ENCODE measurements at places on chromosomes 5 and 9. TPM values are rescaled to one million over a fixed set of nuclear protein-coding genes. Genes with fewer than 3 reads are reported as not detected.

- H3K27ac ChIP-seq: no peak overlapping the region
- H3K4me3 ChIP-seq: no peak overlapping the region
- peaks cover 4% of the 10 kb centered on the region for H3K4me1 ChIP-seq
- no peaks in the 10 kb centered on the region for H3K36me3 ChIP-seq
Observed at GRCh38 chr9:125743682-125744428, 3.3 kb upstream of the PBX3 start.

- no peak overlapping the region for H3K4me3 ChIP-seq
- DNase-seq: no peak
- H3K36me3 ChIP-seq: no peaks in the 10 kb centered on the region
- no peaks in the 10 kb centered on the region for H3K4me1 ChIP-seq
Observed at GRCh38 chr9:31071606-31072286, 1312.7 kb upstream of the ACO1 start.

DNA sequence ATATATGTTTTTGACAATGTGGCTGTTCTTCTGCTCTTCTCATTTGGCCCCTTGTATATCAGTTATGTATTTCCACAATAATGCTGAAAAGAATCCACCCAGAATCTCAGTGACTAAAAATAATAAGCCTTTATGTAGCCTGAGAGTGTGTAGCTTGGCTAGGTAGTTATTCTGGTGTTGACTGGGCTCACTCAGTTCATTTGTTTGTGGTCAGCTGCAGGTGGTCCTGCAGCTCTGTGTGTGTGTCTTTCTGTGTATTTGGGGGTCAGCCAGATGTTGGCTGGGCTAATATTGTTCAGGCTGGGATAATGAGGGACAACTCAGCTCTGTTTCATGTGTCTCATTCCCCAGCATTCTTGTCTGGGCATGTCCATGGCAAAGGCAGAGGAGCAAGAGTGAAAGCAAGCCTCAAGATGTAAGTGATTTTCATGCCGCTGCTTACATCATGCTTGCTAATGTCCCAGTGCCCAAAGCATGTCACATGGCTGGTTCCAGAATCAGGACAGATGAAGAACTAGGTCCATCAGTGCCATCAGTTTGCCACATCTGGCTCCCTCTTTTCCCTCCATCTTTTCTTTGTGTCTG lies 162.8 kb downstream of the KCTD16 start:
- no peak overlapping the region for H3K4me3 ChIP-seq
- H3K27me3 ChIP-seq: no peaks in the 10 kb centered on the region
- no peak for DNase-seq
- no peak overlapping the region for H3K27ac ChIP-seq

DNA sequence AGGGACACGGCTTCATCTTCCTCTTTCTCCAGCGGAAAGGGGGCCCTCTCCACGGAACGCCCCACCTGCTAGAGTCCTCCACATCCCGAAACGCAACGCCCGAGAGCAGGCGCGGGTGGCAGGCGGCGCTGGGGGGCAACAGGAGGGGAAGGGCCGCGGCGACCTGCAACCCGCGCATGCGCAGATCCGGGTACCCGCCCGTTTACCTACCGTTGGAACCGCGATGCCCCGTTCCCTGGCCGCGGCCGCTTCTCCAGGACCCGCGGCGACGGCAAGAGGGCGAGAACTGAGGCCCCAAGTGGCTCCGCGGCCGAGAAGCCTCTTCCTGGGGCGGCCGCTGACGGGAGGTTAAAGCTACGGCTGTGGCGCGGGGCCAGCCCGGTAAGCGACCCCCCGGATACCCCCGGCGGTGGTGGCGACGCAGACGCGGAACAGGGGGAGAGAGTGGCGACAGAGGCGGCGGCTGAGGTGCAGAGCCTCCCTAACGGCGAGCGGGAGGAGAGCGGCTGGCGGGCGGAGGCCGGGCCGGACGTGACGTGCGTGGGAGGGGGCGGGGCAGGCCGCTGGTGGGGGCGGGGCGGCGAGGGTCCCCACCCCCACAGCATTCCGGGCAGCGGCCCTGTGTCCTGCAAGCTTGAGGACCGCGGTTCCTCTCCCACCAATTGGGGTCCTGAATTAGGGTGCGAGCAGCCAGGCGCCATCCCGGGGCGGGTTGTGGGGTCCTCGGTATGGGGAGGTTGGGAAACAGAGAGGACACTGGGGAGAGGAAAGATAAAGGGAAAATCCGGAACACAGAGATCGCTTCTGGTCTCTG lies at the start of gene FAM13B:
Gene FAM13B (minus strand): TSS at position 508 of the 814 bp plus-strand sequence. CDS start 13,968 bp downstream, outside the sequence.
- no peaks in the 10 kb centered on the region for H3K36me3 ChIP-seq
- H3K27ac ChIP-seq: peak within 1 kb of the TSS; percentile 87
- peak; percentile 85 for DNase-seq
- peak within 1 kb of the TSS; percentile 97 for H3K4me3 ChIP-seq
- peaks cover 2% of the 10 kb centered on the region for H3K4me1 ChIP-seq

DNA sequence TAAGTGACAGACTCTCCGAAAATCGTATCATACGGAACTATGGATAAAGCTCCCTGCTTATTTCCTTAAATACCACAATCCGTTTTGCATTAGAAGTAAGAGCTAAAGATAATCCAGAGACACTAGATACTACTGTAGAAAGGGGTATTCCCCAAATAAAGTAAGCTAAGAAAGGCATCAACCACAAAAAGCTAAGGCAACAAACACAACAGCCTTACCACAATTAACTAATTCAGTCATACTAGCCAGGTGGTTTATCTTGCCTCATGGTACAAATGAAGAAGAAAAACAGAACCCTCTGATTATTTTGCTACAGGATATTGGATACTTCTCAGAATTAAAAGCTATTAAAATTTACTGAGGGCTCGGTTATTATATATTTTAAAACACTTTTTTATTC lies 14.1 kb downstream of the ERP44 start:
- H3K27ac ChIP-seq: peak overlapping the region; percentile 81
- no peaks in the 10 kb centered on the region for H3K27me3 ChIP-seq
- DNase-seq: no peak
- H3K4me1 ChIP-seq: peaks cover 55% of the 10 kb centered on the region
- no peak overlapping the region for H3K4me3 ChIP-seq

DNA sequence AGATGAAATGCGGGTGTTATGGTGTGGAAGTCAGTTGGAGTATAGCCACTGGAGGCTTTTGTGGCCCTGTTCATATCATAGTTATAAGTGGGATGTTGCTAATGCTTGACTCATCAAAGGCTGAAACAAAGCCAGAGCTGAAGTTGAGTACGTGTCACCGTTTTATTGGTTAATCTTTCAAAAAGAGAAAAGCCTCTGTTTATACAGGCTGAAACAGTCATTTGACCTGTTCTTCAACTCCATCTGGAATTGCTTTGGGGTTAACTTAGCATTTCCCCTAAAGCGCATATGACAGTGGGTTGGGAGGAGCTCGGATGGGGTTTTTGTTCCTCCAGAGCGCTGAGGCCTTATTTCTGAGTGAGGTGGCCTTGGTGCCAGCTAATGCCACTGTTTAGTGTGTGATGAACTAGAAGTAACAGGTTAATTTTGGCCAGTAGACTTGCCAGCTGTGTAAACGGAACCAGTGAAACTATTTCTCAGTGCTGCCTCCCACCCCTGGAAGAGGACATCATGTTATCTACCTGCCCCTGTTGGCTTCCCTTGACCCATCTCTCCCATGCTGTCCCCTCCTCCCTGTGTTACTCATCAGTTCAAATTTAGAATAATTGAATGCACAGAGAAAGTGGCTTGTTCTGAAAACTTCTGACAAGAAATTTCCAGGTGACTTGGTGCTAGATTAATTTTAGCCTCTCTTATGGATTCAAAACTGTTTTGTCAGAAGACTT lies 34.2 kb downstream of the MTAP start:
- peaks cover 24% of the 10 kb centered on the region for H3K36me3 ChIP-seq
- H3K4me1 ChIP-seq: no peaks in the 10 kb centered on the region
- no peak overlapping the region for H3K4me3 ChIP-seq
- H3K27me3 ChIP-seq: peaks cover 4% of the 10 kb centered on the region
- DNase-seq: no peak
- H3K27ac ChIP-seq: no peak overlapping the region

DNA sequence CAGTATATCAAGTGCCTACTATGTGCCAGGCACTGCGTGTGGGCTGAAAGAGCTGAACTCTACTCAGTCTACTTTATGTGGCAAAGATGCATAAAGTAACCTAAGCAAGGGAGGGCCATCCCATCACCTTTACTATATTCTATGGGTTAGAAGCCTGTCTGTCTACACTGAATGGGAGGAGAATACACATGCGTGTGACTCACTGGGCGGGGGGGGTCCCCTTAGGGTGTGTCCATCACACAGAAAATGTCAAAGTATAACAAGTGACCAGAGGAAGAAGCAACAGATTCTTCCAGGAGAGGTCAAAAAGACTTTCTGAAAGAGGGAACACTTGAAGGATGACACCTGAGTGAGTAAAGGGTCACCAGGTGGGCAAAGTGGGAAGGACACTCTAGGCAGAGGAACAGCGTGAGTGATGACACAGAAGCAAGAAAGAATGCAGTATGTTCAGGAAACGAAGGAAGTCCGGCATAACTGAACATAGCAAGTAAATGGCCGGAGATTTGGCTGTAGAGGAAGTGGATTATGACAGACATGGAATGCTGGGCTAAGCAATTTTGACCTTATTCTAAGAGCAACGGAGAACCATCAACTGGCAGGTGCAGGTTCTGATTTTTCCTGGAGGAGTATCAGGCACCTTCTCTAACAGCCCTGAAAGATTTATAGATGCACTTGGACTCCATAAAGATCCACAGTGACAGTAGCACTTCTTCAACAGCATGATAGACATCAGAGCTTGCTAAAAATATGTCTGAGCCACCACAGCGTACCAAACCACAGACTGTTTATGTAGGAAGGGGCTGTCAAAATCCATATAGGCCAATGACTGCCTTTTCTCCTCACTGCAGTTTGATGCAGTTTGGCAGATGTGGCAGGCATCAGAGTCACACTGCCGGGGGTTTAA lies 8.0 kb upstream of the WHRN start:
- H3K27ac ChIP-seq: no peak overlapping the region
- no peak for DNase-seq
- no peaks in the 10 kb centered on the region for H3K36me3 ChIP-seq
- no peaks in the 10 kb centered on the region for H3K27me3 ChIP-seq
- H3K4me1 ChIP-seq: no peaks in the 10 kb centered on the region
- H3K4me3 ChIP-seq: no peak overlapping the region

DNA sequence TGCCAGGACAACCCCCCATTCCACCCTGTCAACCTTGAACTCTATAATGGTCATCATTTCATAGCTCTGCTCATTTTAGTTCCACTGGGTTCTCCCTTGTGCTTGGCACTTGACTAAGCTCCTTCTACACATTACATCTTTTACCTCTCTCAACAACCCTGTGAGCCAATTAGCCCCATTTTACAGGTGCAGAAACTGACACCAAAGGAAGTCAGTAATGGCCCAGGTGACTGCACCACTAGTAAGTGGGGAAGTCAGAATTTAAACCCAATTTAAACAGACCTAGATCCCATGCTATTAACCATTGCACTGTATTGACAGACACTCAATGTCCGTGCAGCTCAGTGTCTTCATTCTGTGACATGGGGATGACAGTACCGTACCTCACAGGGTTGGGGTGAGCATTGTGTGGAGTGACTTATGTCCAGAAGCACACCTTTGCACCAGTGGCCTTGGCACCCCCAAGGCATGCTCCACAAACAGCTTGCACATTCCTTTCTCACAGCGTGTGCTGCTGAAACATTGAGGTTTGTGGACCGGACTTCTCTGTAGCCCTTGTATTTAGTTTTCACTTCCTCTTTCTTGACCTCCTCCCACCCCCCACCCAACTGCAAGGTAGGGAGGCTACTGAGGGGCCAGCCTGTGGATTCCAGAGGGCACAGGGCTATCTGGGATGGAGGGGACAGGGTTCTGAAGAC lies 23.1 kb downstream of the IRF1 start:
- H3K4me1 ChIP-seq: peaks cover 18% of the 10 kb centered on the region
- no peak overlapping the region for H3K4me3 ChIP-seq
- peaks cover 6% of the 10 kb centered on the region for H3K36me3 ChIP-seq
- no peak for DNase-seq
- no peak overlapping the region for H3K27ac ChIP-seq

GRCh38 chr5:72505016-72505415 lies 2.2 kb downstream of the ZNF366 start:
- peaks cover 11% of the 10 kb centered on the region for H3K4me1 ChIP-seq
- no peaks in the 10 kb centered on the region for H3K27me3 ChIP-seq
- H3K27ac ChIP-seq: no peak overlapping the region
- H3K4me3 ChIP-seq: no peak overlapping the region
- no peak for DNase-seq

DNA sequence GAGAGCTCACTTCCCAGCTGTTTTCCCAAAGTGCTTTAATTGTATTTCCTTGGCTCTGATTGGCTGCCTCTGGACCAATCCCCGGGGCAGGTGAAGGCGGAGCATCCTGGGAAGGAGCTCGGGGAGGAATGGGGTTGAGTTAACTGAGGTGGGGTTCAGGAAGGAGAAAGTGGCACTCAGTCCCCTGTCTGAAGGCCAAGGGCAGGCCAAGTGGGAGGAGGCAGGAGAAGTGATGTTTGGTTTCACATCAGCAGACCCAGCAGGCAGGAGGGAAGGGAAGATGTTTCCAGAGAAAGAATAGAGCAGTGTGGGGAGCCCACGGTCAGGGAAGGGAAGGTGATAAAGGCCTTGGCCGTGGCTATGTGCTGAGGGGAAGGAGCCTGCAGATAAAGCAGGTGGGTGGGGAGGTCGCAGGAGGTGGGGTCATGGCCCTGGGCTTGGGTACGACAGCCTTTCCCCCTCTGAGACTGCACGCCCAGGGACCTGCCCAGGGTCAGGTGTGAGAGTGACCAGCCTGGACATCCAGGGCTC lies 3.1 kb downstream of the TSPAN17 start:
- H3K27ac ChIP-seq: no peak overlapping the region
- DNase-seq: no peak
- H3K36me3 ChIP-seq: peaks cover 7% of the 10 kb centered on the region
- H3K27me3 ChIP-seq: peaks cover 26% of the 10 kb centered on the region
- peaks cover 42% of the 10 kb centered on the region for H3K4me1 ChIP-seq

- H3K27ac ChIP-seq: no peak overlapping the region
- no peak for DNase-seq
- no peaks in the 10 kb centered on the region for H3K27me3 ChIP-seq
- H3K4me3 ChIP-seq: no peak overlapping the region
- H3K4me1 ChIP-seq: peaks cover 3% of the 10 kb centered on the region
Observed at GRCh38 chr9:78038620-78039300, 7.1 kb upstream of the GNAQ start.

GRCh38 chr9:107336718-107337360 lies 53.8 kb downstream of the RAD23B start:
- H3K4me3 ChIP-seq: no peak overlapping the region
- H3K4me1 ChIP-seq: peaks cover 2% of the 10 kb centered on the region
- H3K27me3 ChIP-seq: peaks cover 3% of the 10 kb centered on the region
- H3K36me3 ChIP-seq: peaks cover 5% of the 10 kb centered on the region
- no peak for DNase-seq

- peaks cover 6% of the 10 kb centered on the region for H3K4me1 ChIP-seq
- peaks cover under 1% of the 10 kb centered on the region for H3K27me3 ChIP-seq
- H3K4me3 ChIP-seq: no peak overlapping the region
- no peak for DNase-seq
- H3K27ac ChIP-seq: no peak overlapping the region
- H3K36me3 ChIP-seq: peaks cover 12% of the 10 kb centered on the region
Observed at GRCh38 chr5:1687301-1687970, 112.2 kb downstream of the MRPL36 start.

GRCh38 chr9:75775166-75775565 lies 115.3 kb upstream of the PCSK5 start:
- H3K4me3 ChIP-seq: no peak overlapping the region
- H3K27ac ChIP-seq: no peak overlapping the region
- H3K4me1 ChIP-seq: no peaks in the 10 kb centered on the region
- H3K36me3 ChIP-seq: no peaks in the 10 kb centered on the region

Gene FOXD4
- 0.76 TPM for total RNA-seq

Gene FAM200C
- 5.1 TPM for total RNA-seq

Gene NIPAL4
- total RNA-seq: not detected

Gene PLCXD3
- 0.93 TPM for total RNA-seq

Gene KIF27
- 4.2 TPM for total RNA-seq

Gene SHISAL2B
- total RNA-seq: not detected
